ENCODE measurements at places on chromosomes 4 and X. TPM values are rescaled to one million over a fixed set of nuclear protein-coding genes. Genes with fewer than 3 reads are reported as not detected.

SSX3 gene
- total RNA-seq = not detected

H2BW2 gene
- not detected for total RNA-seq

ZNF711 gene
- total RNA-seq = 10.4 TPM

RAB40A gene
- total RNA-seq = 11.3 TPM

FGFBP2 gene
- 6.3 TPM for total RNA-seq

YY2 gene
- 2.2 TPM for total RNA-seq

HMX1 gene
- total RNA-seq = not detected

DOK7 gene
- total RNA-seq = 2.4 TPM

PASD1 gene
- 0.48 TPM for total RNA-seq

GDPD2 gene
- total RNA-seq = 0.72 TPM

TXLNG gene
- 7.9 TPM for total RNA-seq

PHF8 gene
- 19.0 TPM for total RNA-seq

TAF7L gene
- total RNA-seq = not detected

NEXMIF gene
- total RNA-seq = 1.7 TPM

PNMA6A gene
- total RNA-seq = 1.2 TPM

DIAPH2 gene
- 14.4 TPM for total RNA-seq

ZXDB gene
- total RNA-seq = 14.0 TPM

SLC39A8 gene
- 2.6 TPM for total RNA-seq

MTMR8 gene
- total RNA-seq = 2.6 TPM

GPR143 gene
- total RNA-seq = 4.1 TPM

GLRA3 gene
- total RNA-seq = 33.0 TPM

ZNF674 gene
- 8.2 TPM for total RNA-seq

SPARCL1 gene
- 113 TPM for total RNA-seq

OPN1MW gene
- total RNA-seq = not detected

MSN gene
- 116 TPM for total RNA-seq

DRP2 gene
- 1.4 TPM for total RNA-seq

KCNIP4 gene
- 9.1 TPM for total RNA-seq

POLN gene
- total RNA-seq = 8.4 TPM

NMU gene
- total RNA-seq = not detected

Measured in umbilical cord (tissue), 2 donors.